AML-193 (cell line): ENCODE measurements at places on chromosomes 2 and 18.
A peak's percentile ranks its signal among the peaks of the same experiment; 100 is the strongest.

GRCh38 chr2:142483653-142484052, 352.8 kb upstream of the LRP1B start:
- DNase-seq = no peak

GRCh38 chr2:162149940-162150339, 2.1 kb downstream of the GCG start:
- no peak for DNase-seq

DNA sequence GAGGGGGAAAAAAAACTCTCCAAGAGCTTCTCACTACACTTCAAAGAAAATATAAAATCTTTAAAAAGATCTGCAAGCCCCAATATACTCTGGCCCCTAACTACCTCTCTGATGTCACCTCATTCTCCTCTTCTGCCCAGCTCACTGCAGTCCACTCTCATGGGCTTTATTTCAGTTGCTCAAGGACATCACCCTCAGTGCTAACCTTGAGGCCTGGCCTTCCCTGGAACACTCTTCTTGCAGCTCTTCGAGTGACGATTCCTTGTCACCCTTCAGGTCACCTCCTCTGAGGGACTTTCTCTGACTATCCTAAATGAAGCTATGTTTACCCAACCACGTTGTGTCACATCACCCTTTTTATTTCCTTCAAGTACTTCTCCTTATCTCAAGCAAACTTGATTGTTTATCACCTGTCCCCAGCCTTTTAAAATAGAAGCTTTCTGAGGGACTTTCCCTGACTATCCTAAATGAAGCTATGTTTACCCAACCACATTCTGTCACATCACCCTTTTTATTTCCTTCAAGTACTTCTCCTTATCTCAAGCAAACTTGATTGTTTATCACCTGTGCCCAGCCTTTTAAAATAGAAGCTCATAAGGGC, 10.4 kb downstream of the RTTN start:
- DNase-seq = no peak

DNA sequence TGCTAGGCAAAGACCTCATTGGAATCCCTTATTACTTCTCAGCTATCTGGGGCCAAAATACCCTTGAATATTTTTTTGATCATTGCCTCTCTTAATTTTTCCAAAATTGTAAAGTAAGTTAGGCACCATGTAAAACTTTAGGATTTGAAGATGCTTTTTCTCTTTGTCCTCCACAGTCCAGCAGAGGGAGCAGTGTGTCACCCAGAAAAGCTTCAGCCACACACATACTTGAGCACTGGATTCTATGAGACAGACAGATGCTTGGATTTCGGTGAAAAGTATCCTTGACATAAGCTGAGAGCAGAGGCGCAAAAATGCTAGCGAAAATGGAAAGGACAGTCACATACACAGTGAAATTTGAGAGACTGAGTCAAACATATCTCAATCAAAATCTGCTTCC, 74.7 kb upstream of the KCNJ3 start:
- peak; percentile 19 for DNase-seq

GRCh38 chr2:151157000-151157735, 104.5 kb downstream of the RBM43 start:
- DNase-seq = no peak

DNA sequence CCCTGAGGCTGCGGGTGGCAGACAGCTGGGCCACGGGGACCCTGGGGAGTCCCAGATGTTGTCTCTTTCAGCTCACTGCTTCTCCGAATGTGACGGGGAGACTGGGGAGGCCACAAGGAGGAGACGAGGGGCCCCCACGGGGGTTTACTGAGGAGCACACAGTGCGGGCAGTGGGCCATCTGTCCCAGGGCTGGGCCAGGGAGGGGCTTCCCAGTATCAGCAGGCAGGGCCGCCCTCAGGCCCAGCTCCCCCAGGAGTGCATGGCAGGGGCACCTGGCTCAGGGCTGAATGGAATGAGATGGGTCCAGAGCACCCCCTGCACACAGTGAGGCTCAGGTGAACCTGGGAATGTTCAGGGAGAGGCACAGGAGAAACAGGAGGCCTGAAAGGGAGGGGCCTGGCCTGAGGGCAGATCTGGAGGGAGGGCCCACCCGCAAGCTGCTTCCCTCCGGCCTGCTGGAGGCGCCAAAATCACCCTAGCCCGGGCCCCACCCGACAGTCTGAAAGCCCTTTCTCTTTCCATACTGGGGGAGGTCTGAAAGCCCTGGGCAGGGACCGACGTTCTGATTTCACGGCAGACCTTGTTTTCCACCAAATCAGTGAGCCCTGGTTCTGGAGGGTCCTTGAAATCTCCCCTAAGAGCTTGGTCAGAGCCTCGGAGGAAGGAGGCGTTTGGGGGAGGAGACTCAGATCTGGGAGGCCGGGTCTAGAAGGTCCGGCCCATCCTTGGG, 35.5 kb upstream of the PTMA start:
- no peak for DNase-seq

- no peak for DNase-seq
Measured at GRCh38 chr2:204313256-204313655, 232.0 kb upstream of the PARD3B start.

DNA sequence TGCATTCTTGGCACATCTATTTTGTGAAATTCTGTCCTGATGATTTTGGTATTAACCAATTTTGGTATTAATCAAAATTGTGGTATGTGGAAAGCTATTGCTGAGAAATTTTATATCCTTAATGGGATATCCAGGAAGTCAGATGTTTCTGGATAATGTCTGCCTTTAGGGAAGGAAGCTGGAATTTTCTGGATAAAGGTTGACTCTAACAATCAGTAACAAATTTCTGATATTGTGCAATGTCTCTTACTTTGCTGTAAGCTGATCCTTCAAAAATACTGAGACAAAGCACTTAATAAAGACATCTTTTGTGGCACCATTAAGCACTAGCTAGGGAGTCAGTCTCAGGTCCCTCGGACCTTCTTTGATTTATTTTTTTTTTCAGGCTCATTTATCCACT, 100.8 kb upstream of the UGP2 start:
- DNase-seq = no peak

DNA sequence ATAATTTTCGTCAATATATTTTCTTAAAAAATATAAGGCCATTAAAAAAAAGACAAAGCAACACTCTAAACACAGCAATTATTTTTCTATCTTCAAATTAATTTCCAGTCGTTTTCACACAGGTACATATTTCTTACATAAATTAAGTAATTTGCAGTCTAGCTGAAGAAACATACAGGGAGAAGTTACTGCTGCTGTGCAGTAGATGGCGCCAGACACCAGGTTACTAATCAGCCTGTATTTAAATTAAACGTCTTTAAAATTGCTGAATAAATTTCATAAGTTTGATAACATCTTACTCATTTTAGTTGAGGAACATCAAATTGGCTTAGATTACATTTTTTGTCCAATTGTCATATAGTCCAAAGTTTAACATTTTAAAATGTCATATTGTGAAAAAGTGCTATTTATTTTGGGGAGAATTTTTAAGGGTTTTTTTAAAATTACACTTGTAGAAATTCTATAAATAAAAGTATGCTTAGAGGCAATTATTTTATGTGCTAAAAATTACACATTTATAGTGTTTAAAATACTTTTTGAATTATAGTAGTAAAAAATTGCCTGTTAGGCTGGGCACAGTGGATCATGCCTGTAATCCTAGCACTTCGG, 88.4 kb downstream of the PMAIP1 start:
- peak; percentile 46 for DNase-seq

GRCh38 chr18:3541549-3542386, 91.8 kb downstream of the TGIF1 start:
- DNase-seq = no peak

- no peak for DNase-seq
Measured at GRCh38 chr2:41711736-41712135, 336.1 kb upstream of the PKDCC start.

GRCh38 chr2:101569886-101570520, 95.1 kb upstream of the RFX8 start:
- DNase-seq = no peak

DNA sequence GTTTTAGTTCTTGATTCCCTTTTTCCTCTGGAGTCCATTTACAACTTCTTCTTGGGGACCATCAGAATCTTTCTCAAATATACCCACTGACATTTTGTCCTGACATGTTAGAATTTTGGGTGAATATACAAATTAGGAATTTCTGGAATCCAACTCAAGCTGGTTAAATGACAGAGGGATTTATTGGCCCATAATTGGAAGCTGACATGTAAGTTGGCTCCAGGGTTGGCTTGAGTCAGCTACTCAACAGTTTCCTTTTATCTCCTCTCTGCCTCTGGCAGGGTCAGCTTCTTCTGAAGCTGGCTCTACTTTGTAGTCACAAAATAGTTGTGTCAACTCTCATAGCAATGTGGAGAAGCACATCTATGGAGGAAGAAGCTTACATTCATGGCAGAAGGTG, 36.6 kb upstream of the PPP1R1C start:
- no peak for DNase-seq

- DNase-seq = no peak
Measured at GRCh38 chr2:74188018-74188601, 9.4 kb upstream of the MOB1A start.

DNA sequence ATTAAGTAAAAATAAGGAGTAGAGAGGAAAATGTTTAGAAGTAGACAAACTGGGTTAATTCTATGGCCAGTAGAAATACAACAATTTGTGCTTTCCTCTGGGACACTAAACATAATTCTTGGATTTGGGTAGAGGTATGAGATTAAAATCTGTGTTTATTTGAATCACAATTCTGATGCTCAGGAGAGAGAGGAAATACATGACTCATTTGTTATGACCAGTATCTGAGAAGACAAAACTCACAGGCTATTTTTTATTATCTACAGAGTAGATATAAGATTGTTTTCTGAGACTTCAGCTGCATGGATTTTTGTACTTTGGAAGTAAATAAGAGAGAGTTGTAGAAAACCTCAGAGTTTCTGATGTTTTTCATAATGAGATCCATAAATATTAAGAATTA, 315.7 kb upstream of the CWC22 start:
- no peak for DNase-seq

DNA sequence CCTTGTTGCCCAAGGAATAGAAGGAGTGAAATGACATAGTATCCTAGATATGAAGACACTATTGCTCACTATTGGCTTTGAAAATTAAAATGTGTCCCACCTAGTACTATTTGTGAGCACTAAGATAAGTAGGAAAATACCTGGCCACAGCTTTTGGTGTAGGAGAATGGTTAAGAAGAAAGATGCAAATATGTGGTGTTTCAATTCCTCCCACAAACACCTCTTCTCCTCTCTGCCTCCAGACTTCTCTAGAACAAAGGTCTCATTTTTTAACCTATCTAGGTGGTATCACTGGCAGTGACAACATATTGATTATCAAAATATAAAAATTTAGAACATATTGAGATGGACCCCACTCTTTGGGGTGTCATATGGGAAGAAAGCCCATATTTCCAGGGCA, 929.9 kb upstream of the FANCL start:
- no peak for DNase-seq

GRCh38 chr2:194105358-194105757, 1551.7 kb upstream of the SLC39A10 start:
- DNase-seq = no peak

DNA sequence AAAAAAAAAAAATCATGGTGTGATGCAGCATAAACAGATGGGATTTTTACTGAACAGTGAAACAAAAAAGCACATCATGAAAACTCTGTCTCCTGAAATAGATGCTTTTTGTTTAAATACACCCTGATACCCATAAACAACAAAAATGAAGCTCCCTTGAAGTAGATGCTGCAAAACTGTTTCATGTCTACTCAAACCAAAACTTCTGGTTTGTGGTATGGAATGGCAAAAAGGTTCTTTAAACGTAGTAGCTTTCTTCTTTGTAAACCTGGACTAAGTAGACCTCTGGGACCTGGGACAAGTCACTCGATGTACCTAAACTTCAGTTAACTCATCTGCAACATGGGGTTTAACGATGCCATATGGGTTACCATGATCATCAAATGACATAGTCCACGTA, 64.4 kb upstream of the RAPH1 start:
- no peak for DNase-seq

DNA sequence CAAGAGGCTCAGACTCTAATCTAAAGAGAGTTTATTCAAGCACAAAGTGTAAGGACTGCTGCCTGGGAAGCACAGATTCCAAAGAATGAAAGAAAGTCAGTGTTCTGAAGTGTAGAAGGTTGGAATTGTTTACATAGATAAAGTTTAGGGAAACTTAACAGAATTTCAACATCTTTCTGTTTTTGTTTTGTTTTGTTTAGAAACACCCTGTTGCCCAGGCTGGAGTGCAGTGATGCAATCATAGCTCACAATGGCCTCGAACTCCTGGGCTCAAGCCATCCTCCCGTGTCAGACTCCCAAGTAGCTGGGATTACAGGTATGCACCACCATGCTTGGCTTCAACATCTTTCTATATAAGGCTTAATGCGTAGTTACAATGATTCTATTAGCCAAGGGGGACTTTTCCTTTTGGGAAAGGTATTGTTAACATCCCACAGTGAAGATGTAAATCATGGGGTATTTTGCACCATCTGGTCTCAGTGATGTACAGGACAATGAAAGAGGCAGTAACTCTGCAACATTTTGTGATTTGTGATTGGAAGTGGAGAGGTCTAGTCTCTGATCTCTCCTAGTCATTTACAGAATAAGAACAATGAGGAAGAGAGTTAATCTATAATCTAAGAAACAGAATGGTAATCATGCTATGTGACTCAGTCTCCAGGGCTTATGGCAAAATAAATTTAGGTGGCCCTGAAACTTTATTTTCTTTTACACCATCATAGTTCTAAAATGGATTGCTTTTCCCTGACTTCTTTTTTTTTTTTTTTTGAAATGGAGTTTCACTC, 45.6 kb upstream of the MSH6 start:
- DNase-seq = no peak

GRCh38 chr18:31633392-31634330, 42.0 kb downstream of the TTR start:
- DNase-seq = no peak

DNA sequence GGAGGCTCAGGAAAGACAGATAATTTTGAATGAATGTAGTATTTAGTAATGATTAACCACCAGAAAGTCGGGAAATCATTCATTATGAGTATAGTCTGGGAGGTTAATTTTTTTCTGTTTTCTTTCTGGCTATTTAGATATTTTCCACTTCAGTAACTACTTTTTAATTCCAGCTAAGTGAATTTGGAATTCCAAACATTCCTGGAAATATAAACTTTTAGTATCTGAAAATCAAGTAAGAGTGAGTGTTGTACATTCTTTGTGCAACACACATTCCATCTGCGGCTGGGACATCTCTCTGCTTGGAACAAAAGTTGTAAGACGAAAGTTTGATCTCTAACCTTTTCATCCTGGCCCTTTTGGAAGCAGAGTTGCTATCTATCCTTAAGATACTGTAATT, 275.7 kb upstream of the SPRED2 start:
- no peak for DNase-seq
